ENCODE measurements at places on chromosomes 2 and 18.

GRCh38 chr2:23376972-23377371 is 8.0 kb upstream of the KLHL29 start:
- no peak for DNase-seq

GRCh38 chr2:67436221-67436620 is 39.1 kb downstream of the ETAA1 start:
- DNase-seq = no peak

DNA sequence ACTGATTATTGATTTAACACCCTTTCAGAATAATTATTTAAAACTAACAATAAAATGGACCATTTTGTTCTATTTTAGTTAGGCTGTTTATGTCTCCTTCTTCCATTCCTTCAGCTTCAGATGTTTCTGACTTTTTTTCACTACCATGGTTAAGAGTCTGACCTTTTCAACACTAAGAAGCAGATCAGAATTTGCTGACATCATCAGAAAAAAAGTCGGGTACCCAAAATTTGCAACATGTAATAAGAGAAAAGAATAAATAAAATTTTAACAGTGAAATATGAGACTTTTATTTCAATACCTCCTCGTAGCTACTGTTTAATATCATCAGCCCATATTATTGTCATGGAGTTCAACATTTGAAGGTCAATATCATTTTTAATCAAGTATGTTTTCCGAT is 1158.3 kb downstream of the RPIA start:
- DNase-seq = no peak

GRCh38 chr18:39191931-39192330 is 1626.3 kb upstream of the CELF4 start:
- no peak for DNase-seq

- no peak for DNase-seq
Measured at GRCh38 chr2:120294008-120294340, 41.3 kb downstream of the RALB start.

- DNase-seq = no peak
Measured at GRCh38 chr2:101790857-101791256, 93.3 kb downstream of the MAP4K4 start.

DNA sequence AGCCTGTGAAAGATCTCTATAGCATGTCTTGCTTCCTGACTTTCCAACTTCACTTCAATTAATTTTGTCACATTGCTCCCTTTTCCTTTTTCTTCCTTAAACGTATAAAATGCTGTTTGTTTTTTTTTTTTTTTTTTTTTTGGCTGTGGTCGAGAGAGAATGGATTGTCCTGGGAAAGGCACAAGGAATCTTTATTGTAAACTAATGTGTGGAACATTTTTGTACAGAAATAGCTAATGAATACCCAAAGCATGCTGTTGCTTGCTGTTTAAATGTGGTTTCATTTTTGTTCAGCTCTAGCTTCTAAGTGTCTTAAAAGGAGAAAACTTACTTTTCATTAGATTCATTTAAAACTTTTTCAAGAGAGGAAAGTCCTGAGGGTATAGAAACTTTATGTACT is 105.5 kb downstream of the GPD2 start:
- DNase-seq = no peak

DNA sequence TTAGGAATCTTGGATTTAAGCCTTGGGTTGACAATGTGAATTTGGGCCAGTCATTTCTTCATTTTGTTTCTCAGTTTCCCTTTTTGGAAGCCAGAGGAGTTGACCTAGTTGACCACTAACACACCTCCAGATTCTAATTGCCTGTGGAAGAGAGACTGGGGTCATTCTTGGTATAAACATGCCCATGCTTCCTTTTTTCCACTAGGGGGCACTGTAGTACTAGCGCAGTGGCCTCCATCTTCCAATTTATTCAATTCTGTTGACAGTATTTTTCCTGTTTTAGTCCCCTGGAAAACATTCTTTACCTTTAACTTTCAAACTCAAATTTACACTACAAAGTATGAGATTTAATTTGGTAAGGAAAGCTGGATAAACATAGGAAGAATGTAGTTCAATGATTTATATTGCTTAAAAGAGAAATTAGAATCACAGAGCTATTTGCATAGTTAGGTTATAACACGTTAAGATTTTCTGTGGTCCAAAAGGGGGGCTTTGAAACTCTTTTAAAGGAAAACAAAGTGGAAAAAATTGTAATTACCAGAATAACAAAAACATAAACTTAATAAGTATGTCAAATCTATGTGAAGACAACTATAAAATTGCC is 57.5 kb upstream of the AGPS start:
- peak; percentile 7 for DNase-seq

- DNase-seq = no peak
Measured at GRCh38 chr2:156883804-156884203, 373.7 kb upstream of the GALNT5 start.

DNA sequence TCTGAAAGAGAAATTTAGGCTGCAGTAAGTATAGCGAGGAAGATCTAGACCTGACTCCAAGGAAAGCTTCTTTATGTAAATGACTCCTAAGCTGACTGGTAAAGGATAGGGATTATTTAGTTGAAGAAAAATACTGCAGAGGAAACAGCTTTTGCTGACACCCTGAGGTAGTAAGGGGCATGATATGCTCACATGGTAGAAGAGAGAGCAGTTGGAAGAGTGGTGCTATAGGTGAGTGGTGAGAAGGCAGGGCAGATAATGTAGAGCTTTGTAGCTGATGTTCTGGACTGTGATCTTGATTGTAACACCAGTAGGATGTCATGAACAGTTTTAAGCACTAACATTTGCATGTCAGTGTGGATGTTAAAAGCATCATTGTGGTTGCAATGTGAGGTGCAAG is 639.1 kb upstream of the SLC39A10 start:
- DNase-seq = no peak

- DNase-seq = no peak
Measured at GRCh38 chr2:188425266-188425665, 133.6 kb downstream of the GULP1 start.

DNA sequence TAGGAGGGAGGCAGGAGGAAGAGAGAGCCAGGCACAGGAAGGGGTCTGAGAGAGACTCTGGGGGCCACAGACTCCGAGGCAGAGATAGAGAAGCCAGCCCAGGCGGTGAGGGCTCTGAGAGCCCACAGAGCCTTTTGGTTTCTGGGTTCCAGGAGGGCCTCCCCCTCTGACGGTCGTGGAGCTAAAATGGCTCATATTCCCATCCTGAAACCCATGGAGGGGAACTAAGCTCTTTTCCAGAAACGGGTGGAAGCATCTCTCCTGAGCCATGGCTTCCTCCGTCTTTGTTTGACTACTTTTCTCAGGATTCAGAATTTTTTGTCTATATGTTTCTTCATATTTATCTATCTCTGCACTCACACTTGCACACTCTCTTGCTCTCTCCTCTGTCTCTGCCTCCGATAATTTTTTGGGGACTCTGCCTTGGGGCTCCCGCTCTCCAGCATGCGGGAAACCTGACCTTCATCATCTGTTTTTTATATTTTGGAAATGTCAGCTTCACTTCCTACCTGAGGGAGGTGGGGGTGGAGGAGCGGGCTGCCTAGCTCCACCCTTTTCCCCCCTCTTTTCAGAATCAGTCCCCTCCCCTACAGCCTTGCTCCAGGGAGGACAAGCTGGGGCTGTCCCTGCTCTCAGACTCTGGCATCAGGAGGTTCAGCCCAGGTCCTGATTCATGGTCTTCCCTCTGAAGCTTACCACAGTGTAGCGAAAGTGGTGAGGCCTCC is 5.0 kb upstream of the PKDCC start:
- no peak for DNase-seq

DNA sequence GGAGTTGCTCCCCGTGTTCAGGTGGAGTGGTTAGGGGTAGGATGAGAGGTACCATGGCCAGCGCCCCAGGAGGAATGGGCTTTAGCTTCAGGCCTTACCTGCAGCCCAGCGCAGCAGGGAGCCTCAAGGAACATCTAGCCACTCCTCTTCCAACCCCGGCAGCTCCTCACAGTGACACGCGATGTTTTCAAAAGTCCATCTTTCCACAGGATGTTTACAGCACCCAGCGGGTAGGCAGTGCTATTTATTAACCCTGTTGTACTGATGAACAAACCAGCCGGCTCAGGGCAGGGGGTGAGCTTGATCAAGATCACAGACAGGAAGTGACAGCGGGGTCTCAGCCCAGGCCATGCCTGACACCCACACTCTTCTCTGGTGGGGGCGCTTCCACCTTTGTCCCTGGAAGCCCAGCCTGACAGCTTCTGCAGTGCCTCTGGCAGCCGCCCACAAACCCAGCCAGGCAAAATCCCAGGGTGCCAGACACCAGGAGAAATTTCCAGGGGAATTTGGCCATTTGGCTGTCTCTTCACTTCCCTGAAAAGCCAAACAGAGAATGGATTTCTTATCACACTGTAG is 18.4 kb upstream of the PRLH start:
- DNase-seq = no peak

- no peak for DNase-seq
Measured at GRCh38 chr2:235833971-235834620, 334.1 kb downstream of the GBX2 start.

DNA sequence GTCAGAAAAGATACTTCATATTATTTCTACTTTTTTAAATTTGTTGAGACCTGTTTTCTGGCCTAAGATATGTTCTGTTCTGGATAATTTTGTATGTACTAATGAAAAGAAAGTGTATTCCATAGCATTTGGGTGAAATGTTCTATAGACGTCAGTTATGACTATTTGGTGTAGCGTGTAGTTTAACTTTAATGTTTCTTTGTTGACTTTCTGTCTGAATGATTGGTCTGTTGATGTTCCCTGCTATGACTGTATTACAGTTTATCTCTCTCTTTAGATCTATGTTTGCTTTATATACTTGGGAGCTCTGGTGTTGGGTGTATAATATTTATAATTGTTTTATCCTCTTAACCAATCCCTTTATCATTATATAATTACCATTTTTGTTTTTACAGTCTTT is 352.4 kb downstream of the PTPRM start:
- no peak for DNase-seq

- no peak for DNase-seq
Measured at GRCh38 chr18:8207996-8208395, 401.2 kb upstream of the RAB12 start.

- DNase-seq = no peak
Measured at GRCh38 chr2:26335231-26335630, 10.7 kb upstream of the SELENOI start.

GRCh38 chr18:55219059-55219458 is 259.8 kb upstream of the CCDC68 start:
- no peak for DNase-seq

DNA sequence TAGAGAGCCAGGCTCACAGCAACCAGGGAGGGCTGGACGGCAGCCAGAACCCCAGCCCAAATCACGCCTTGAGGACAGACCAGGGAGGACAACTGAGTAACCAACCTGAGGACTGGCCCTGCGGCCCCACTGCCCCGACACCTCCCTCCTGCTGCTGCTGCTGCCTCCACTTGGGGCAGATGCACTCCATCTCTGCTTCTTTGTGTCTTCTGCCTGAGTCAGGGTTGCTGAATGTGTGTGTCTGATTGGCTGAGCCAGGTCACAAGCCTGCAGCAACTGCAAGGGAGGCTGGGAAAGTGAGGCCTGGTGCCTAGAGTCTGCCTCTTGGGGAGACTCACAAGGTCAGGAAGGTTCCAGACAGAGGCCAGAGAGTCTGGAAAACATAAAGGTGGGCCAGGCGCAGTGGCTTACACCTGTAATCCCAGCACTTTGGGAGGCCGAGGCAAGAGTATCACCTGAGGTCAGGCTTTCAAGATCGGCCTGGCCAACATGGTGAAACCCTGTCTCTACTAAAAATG is 83.4 kb downstream of the ZFP36L2 start:
- no peak for DNase-seq

DNA sequence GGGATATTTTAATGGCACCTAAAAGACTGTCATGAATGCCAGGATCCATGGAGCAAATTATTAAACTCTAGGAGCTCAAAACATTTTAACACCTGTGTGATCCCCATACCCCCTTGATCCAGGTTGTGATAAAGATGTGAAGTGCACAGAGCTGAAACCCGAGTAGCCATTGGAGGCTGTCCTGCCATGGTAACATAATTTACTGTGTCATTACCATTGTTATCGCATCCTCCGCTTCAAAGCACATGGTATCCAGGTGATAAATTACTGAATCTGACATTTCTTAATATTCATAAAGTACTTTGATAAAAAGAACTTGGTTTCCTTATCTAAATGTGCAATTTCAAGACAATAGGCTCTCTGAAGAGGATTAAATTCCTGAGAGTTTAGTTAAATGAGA is 109.3 kb downstream of the CHST9 start:
- DNase-seq = no peak

DNA sequence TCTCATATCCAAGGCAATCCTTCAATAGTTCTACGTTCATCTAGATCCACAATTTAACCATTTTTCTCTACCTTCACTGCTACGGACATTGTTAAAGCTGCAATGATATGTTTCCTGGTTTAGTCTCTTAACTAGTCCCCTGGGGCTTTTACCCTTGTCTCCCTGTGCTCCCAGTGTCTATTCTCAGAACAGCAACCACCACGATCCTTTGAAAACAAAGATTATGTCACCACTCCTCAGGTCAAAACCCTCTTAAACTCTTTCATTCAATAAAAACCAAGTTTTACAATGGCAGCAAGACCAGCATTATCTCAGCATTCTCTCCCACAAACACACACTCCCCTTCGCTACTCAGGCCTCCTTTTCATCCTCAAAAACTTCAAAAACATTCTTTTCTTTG is 298.2 kb upstream of the CHST9 start:
- DNase-seq = no peak

DNA sequence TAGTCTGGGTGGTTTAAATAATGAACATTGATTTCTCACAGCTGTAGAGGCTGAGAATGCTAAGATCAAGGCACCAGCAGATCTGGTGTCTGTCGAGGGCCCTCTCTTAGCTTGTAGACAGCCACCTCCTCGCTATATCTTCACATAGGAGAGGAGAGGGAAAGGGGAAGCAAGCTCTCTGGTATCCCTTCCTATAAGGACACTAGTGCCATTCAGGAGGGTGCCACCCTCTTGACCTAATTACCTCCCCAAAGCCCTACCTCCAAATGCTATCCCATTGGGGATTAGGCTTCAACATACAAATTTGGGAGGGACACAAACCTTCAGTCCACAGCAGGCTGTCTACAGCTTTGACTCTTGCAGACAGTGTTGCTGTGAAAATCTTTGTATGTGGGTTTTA is 76.7 kb downstream of the BOLA3 start:
- DNase-seq = no peak

GRCh38 chr2:241886840-241887447 is 17.4 kb downstream of the RTP5 start:
- DNase-seq = no peak

- no peak for DNase-seq
Measured at GRCh38 chr2:167750675-167751074, 496.7 kb downstream of the STK39 start.

All from activated T-cell treated with anti-CD3 and anti-CD28 coated beads for 24 hours (primary cell).